Fibroblast of skin of left quadriceps (primary cell): ENCODE measurements at places on chromosomes 1 and 21.

- DNase-seq = no peak
These were observed 101.4 kb downstream of the PLXNA2 start for GRCh38 chr1:208142590-208143382.

- no peak for DNase-seq
These were observed 1.0 kb downstream of the ROR1 start for GRCh38 chr1:63774617-63775417.

- no peak for DNase-seq
These were observed 296.2 kb downstream of the NEGR1 start for GRCh38 chr1:71986160-71986559.

- no peak for DNase-seq
These were observed 42.8 kb downstream of the CLDN14 start for GRCh38 chr21:36436829-36437744.

DNA sequence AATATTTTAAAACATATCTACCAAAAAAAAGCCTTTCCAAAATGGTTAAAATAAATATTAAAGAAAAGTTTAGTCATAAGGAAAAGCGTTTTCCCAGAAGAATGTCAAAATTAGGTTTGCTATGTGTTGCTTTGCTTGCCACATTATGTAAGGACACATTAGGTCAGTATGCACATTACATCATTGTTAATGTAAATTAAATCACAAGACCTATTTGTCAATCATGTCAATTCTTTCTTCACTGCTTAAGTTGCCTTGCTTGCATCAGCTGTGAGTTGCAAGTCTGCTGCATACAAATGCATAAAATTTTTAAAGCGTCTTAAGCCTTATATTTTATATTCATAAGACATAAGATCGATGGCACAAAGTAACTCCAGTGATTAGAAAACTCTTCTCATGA lies 448.9 kb downstream of the PCP4 start:
- no peak for DNase-seq
